Spleen (tissue), 13 donors: ENCODE measurements at places on chromosomes 16 and 17. TPM values are rescaled to one million over a fixed set of nuclear protein-coding genes. Genes with fewer than 3 reads are reported as not detected.

- DNase-seq, result no peak
- no peaks in the 10 kb centered on the region for H3K27me3 ChIP-seq
- no peak overlapping the region for H3K4me3 ChIP-seq
- no peak overlapping the region for H3K27ac ChIP-seq
- no peaks in the 10 kb centered on the region for H3K4me1 ChIP-seq
Measured at GRCh38 chr17:17017343-17018014, 24.8 kb upstream of the MPRIP start.

GRCh38 chr17:79951361-79952264 is 84.1 kb downstream of the TBC1D16 start:
- no peaks in the 10 kb centered on the region for H3K27me3 ChIP-seq
- no peak for DNase-seq
- H3K27ac ChIP-seq, result no peak overlapping the region
- no peak overlapping the region for H3K4me3 ChIP-seq
- H3K4me1 ChIP-seq, result peaks cover 17% of the 10 kb centered on the region

DNA sequence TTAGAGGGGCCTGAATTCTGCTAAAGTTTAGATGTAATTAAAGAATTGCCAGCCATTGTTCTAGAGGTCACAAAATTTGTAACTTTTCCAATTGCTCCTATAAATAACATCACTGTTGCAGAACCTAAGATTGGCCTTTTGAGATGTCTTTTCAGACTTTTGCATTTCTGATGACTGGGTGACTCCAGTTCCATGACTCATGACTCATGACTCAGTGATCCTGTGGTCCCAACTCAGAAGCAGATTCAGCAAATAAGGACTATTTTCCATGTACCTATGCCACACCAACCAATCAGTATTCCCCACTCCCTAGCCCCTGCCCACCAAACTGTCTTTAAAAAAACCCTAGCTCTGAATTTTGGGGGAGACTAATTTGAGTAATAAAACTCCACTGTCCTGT is 740.9 kb downstream of the CDH8 start:
- H3K4me3 ChIP-seq, result no peak overlapping the region
- no peaks in the 10 kb centered on the region for H3K4me1 ChIP-seq
- no peaks in the 10 kb centered on the region for H3K27me3 ChIP-seq

DNA sequence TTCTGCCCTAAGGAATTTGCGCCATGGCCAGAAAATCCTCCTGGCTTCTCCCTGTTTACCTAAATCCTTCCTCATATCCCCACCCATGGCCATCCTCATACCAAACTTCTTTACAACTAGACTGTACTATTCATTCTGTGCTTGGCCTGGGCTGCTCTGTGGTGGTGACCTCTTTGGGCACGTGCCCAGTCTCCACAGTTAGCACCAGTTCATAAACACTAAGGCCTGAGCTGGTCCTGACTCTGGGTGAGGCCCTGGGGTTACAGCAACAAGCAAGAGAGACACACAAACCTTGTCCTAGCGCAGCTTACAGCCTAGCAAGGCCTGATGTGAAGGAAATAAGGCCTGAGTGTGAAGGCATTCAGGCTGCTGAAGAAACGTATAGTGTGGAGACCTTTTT is 3.1 kb upstream of the ATXN7L3 start:
- H3K27ac ChIP-seq, result no peak overlapping the region
- DNase-seq, result no peak
- peaks cover 17% of the 10 kb centered on the region for H3K4me1 ChIP-seq
- H3K4me3 ChIP-seq, result no peak overlapping the region
- no peaks in the 10 kb centered on the region for H3K27me3 ChIP-seq
- H3K36me3 ChIP-seq, result peaks cover 14% of the 10 kb centered on the region

GRCh38 chr16:11128211-11129141 is 127.5 kb downstream of the SOCS1 start:
- peaks cover 79% of the 10 kb centered on the region for H3K36me3 ChIP-seq
- H3K4me3 ChIP-seq, result no peak overlapping the region

- H3K27ac ChIP-seq, result no peak overlapping the region
- H3K36me3 ChIP-seq, result no peaks in the 10 kb centered on the region
- no peak overlapping the region for H3K4me3 ChIP-seq
- no peaks in the 10 kb centered on the region for H3K27me3 ChIP-seq
- no peak for DNase-seq
- H3K4me1 ChIP-seq, result peaks cover 27% of the 10 kb centered on the region
Measured at GRCh38 chr17:76626442-76626841, 17.1 kb downstream of the ST6GALNAC1 start.

DNA sequence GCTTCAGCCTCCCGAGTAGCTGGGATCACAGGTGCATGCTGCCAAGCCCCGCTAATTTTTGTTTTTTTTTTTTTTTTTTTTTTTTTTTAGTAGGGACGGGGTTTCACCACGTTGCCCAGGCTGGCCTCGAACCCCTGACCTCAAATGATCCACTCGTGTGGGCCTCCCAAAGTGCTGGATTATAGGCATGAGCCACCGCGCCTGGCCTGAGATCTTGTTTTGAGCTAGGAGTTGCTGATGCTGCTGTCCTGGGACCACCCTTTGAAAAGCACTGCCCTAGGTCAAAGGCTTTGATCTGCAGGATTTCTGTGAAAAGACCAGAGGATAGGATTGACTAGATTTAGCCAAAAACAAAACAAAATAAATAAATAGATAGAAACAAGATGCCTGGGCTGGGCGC is 798 bp upstream of the SLC39A11 start:
- DNase-seq, result no peak
- H3K27ac ChIP-seq, result no peak overlapping the region
- no peaks in the 10 kb centered on the region for H3K36me3 ChIP-seq

- no peaks in the 10 kb centered on the region for H3K27me3 ChIP-seq
- H3K4me3 ChIP-seq, result no peak overlapping the region
- no peak for DNase-seq
- H3K36me3 ChIP-seq, result no peaks in the 10 kb centered on the region
- H3K4me1 ChIP-seq, result peaks cover 9% of the 10 kb centered on the region
Measured at GRCh38 chr17:39960524-39961041, 2.2 kb upstream of the GSDMA start.

DNA sequence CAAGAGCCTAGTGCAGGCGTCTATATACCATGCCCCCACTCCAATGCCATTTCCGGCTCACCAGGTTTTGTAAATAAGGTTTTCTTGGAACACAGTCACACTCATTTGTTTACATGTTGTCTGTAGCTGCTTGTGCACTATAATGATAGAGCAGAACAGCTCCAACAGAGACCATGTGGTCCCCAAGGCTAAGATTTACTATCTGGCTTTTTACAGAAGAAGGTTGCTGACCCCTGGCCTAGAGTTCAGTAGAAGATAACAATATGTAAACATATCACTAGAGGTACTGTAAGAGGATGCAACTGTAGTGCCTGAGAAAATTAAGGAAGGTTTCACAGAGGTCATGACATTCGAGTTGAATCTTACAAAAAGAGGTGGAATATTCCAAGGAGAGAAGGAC is 66.3 kb downstream of the CACNG1 start:
- DNase-seq, result no peak
- H3K27me3 ChIP-seq, result no peaks in the 10 kb centered on the region
- no peak overlapping the region for H3K4me3 ChIP-seq
- H3K27ac ChIP-seq, result no peak overlapping the region

GRCh38 chr17:35088356-35088880 is 24.9 kb upstream of the RFFL start:
- no peaks in the 10 kb centered on the region for H3K36me3 ChIP-seq
- peak; percentile 89 for DNase-seq
- H3K27me3 ChIP-seq, result no peaks in the 10 kb centered on the region
- H3K4me3 ChIP-seq, result peak overlapping the region; percentile 73
- peak overlapping the region; percentile 98 for H3K27ac ChIP-seq

DNA sequence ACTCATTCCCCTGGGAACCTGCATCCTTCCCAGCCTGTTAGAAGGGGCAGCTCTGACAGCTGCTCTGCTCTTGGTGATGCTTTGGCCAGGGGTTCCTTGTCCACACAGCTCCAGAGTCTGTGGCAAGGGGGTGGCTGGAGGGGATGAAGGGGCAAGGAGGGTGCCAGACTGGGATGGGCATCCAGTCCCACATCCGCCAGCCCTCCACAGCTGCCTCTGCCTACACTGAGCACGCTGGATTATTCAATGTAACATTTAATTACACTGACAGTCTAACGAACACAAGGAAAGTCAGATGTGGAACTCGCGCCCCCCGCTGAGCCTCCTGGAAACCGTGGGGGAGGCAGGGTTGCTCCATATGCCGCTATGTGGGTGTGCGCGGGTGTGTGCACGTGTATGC is 101.1 kb downstream of the C16orf78 start:
- no peak overlapping the region for H3K4me3 ChIP-seq
- no peaks in the 10 kb centered on the region for H3K27me3 ChIP-seq
- no peaks in the 10 kb centered on the region for H3K36me3 ChIP-seq
- H3K4me1 ChIP-seq, result peaks cover 16% of the 10 kb centered on the region

GRCh38 chr17:82890339-82890730 is 50.5 kb upstream of the ZNF750 start:
- no peaks in the 10 kb centered on the region for H3K27me3 ChIP-seq
- no peak overlapping the region for H3K4me3 ChIP-seq
- H3K4me1 ChIP-seq, result peaks cover 55% of the 10 kb centered on the region

Gene NMRAL1
- polyA plus RNA-seq, result 58.6 TPM

Gene EFCAB5
- polyA plus RNA-seq, result 0.10 TPM

Gene SETD1A
- polyA plus RNA-seq, result 8.8 TPM

Gene TNS4
- polyA plus RNA-seq, result 0.15 TPM

Gene GTF3C1
- polyA plus RNA-seq, result 28.8 TPM

Gene RNPS1
- polyA plus RNA-seq, result 123 TPM

Gene SP2
- 4.5 TPM for polyA plus RNA-seq

Gene PIK3R5
- polyA plus RNA-seq, result 8.5 TPM

Gene CDH3
- polyA plus RNA-seq, result 4.9 TPM

Gene ZNF594
- polyA plus RNA-seq, result 2.5 TPM
